Karpas-422 (cell line): ENCODE measurements at places on chromosomes 5 and 9. TPM values are rescaled to one million over a fixed set of nuclear protein-coding genes. Genes with fewer than 3 reads are reported as not detected.

The PTGS1 gene
- 0.07 TPM in 1 of 2 replicates, not detected in the other for total RNA-seq

The GABRP gene
- not detected in 2 replicates for total RNA-seq

The BNC2 gene
- not detected in 2 replicates for total RNA-seq

The ORM2 gene
- total RNA-seq, result not detected in 2 replicates

The SLC45A2 gene
- total RNA-seq, result not detected in 2 replicates

The PCDHGA3 gene
- total RNA-seq, result not detected in 2 replicates

DNA sequence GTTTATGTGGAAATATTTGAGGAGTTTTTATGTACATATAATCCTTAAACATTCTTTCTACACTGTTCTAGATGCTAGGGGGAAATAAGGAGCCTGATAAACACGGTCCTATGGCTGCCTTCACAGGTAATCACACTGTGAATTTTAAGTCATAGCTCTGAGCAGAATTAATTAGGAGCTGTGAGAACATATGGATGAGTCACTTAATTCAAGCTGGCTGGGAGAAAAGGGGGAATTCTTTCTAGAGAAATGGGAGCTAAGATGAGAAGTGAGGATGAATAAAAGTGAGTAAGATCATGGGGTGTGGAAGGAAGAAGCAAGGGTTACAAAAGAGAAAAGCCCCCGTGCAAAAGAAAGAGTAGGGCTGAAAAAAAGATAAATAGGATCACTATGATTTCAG, 290.8 kb downstream of the DNAH5 start:
- no peak for DNase-seq

- no peak for DNase-seq
Measured at GRCh38 chr5:117547192-117547591, 972.6 kb upstream of the SEMA6A start.

GRCh38 chr9:94805051-94805489, 78.6 kb downstream of the AOPEP start:
- DNase-seq, result no peak

- DNase-seq, result no peak
Measured at GRCh38 chr5:140297283-140297682, 5.6 kb downstream of the PFDN1 start.

- peak; percentile 41 for DNase-seq
Measured at GRCh38 chr5:36880761-36881160, 4.2 kb downstream of the NIPBL start.

DNA sequence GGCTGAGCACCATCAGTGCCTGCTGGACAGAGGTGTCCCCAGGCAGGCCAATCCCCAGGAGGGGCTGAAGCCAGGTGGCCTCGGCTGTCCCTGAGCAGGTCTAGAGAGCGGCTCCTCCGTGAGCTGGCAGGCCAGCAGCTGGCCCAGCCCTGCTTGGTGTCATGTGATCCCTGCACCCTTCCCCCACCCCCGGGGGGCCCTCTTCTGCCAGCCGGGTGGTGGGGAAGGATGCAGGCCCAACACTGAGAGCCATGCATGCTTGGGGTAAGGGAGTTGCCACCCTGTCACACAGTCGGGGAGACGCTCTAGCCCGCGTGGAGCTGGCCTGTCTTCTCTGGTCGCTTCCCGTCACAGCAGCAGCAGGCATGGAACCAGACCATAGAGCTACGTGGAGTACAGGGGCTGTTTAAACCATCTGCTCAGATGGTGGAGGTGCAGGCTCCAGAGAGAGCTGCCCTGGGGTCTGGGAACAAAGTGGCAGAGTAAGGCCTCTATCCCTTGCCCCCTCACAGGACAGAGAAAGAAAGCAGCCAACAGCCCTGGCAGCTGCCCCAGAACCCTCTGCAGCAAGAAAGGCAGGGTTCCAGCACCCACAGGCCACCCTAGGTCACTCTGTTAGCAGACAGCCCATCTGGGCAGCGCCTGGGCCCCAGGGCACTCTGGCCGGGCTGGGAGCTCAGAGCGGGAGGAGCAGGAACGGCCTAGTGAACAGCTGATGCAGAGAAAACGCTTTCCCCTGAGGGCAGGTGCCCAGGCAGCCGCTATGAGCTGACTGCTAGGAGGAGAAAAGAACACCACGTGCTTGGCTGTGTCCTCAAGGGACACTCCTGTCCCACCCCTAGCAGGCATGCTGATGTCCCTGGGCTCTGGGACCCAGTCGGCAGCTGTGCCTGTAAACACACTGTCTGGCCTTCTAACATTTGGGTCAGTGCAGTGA, 6.8 kb downstream of the RALGDS start:
- DNase-seq, result peak; percentile 84

- DNase-seq, result no peak
Measured at GRCh38 chr9:6444128-6444527, 31.1 kb downstream of the UHRF2 start.

GRCh38 chr5:73122875-73123810, 2.8 kb downstream of the TMEM171 start:
- no peak for DNase-seq

DNA sequence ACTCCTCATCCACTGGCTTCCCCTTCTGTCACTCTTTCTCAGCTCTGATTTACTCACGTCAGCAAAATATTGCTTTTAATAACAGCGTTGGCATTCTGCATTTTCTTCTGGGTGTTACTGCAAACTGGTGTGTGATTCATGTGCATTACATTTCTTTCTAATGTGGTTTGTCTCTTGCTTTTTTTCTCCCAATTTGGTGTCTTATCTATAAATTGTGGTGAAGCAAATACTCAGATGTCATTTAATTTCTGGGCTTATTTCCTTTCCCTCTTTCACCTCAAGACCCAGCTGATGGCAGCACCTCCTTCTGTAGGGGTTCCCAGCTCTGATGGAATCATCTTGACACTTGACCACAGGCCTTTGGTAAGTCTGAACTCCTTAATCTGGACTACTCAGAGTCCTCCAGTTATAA, 180.7 kb upstream of the ZNF618 start:
- DNase-seq, result peak; percentile 29

DNA sequence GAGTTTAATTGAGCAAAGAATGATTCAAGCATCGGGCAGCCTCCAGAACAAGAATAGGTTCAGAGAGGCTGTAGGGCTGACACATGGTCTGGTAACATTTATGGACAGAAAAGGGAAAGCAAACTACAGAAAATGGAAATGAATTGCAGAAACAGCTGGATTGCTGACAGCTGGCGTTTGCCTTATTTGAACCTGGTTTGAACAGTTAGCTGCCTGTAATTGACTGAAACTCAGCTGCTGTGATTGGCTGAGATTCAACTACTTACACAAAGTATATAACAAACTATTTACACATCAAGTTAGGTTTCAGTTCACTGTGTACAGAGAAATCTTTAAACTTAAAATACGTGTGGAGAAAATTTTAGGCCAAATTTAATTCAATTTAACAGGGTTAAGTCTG, 441.7 kb downstream of the PRELID2 start:
- no peak for DNase-seq

DNA sequence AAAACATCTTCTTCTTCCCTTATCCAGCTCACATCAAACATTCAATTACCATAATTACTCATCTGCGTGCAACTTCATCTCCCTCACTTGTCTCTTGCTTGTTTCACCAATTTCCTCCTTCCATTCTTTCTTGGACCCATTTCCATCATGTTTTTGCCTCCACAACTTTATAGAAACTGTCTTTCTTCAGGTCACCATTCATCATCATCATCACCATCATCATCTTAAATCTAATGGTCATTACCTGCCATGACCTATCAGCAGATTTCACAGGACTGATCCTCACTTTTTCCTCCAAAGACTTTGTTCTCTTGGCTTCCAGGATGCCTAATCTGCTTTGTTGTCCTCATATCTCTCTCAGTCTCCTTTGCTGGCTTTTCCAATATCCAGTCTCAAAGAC, 495.6 kb downstream of the DNAH5 start:
- no peak for DNase-seq

DNA sequence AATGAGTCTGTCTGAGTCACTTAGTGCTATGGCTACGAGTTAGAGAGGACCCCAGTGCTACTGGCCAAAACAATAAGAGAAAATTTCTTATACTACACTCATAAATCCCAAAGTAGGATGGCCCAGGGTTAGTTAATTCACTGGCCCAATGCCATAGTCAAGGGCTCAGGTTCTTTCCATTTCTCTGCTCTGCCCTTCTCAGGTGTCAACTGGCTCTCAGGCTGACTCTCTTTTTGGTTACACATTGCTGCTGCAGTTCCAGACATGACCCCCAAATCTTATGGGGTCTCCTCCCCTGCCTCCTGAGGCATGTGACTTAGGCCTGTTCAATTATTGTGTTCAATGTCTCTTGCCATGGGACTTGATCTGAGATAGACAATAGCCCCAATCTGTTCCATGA, 70.4 kb downstream of the ARHGEF37 start:
- DNase-seq, result no peak

DNA sequence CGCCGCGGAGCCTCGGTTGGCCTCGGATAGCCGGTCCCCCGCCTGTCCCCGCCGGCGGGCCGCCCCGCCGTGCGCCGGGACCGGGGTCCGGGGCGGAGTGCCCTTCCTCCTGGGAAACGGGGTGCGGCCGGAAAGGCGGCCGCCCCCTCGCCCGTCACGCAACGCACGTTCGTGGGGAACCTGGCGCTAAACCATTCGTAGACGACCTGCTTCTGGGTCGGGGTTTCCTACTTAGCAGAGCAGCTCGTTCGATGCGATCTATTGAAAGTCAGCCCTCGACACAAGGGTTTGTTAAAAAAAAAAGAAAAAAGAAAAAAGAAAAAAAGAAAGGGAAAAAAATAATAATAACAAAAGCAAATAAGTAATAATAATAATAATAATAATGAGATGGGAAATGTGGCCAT, 112.8 kb downstream of the GCNT1 start:
- DNase-seq, result peak; percentile 5

- no peak for DNase-seq
Measured at GRCh38 chr5:132407970-132408369, 38.5 kb downstream of the SLC22A5 start.
